ENCODE measurements at places on chromosomes 1 and 21. TPM values are rescaled to one million over a fixed set of nuclear protein-coding genes. Genes with fewer than 3 reads are reported as not detected.

DNA sequence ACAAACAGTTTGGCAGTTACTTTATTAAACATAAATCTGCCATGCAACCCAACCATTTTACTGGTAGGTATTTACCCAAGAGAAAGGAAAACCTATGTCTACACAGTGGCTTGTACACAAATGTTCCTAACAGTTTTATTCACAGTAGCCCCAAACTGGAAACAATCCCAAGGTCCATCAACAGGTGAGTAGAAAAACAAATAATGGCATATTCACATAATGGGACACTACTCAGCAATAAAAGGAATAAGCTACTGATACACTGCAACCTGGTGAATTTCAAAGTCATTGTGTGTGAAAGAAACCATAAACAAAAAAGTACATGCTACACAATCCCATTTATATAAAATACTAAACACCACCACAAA is 12.7 kb downstream of the KYAT3 start:
- DNase-seq, result no peak

DNA sequence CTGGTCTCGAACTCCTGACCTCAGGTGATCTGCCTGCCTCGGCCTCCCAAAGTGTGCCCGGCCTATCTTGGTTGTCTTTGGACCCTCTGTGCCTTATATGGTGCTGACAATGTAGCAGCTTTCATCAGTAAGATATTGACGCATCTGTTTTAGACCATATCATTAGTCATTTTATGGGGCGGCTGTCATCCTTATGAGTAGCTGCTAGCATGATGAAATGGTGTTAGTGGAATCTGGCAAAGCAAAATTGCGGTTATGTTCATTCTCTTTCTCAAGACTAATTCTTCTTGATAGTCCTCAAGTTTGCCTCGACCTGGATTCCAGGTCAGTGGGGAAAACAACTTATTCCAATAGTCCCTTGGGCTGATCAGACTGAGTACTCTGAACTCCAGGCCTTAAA is 199.9 kb downstream of the PRDM2 start:
- no peak for DNase-seq

- no peak for DNase-seq
These were observed 6.0 kb downstream of the TXNIP start for GRCh38 chr1:145990249-145990855.

DNA sequence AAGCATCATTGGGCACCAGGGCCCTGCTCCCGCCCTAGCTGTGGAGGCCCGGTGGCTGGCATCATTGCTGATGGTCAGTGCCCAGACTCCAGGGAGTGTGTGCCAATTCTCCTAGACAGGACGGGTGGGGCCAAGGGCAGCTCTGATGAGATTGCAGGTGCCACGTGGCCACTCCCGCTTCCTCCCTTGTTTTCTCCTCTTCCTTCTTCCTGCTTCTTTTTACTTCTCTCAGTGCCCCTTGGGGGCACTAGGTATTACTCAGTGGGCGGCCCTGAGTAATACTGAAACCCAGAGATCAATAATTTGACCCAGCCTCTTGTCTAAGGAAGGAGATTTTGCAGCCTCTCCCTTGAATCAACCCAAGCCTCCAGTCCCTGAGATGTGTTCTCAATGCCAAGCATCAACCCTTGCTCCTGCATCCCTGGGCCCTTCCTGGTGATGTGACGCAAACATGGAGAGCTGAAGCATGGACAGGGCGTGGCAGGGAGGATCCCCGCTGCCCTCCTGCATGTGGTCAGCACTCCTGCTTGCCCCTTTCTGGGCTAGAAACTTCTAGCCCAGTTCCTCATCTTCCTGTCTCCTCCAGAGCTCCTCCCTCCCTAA is 32.4 kb downstream of the CDK18 start:
- DNase-seq, result no peak

GRCh38 chr21:35172231-35172630 is 123.1 kb upstream of the RUNX1 start:
- no peak for DNase-seq

GRCh38 chr1:35885961-35886558 is 3.1 kb downstream of the AGO1 start:
- DNase-seq, result no peak

Gene LCE1D
- not detected for total RNA-seq

Gene TTC34
- total RNA-seq, result under 0.01 TPM

Gene FAM177B
- total RNA-seq, result not detected

Gene FLG
- not detected for total RNA-seq
